Right ventricle myocardium inferior (tissue), 1 donor: ENCODE measurements at places on chromosomes 7 and 10. TPM values are rescaled to one million over a fixed set of nuclear protein-coding genes. Genes with fewer than 3 reads are reported as not detected.

The WASHC2A gene
- total RNA-seq: 41.4 TPM

The MSMB gene
- not detected for total RNA-seq

The AKAP9 gene
- total RNA-seq: 44.1 TPM

The GBX1 gene
- 2.4 TPM for total RNA-seq

The MCM10 gene
- total RNA-seq: 0.62 TPM

The ADAP1 gene
- total RNA-seq: 10.0 TPM

The PIK3CG gene
- total RNA-seq: 2.5 TPM

The SSC4D gene
- total RNA-seq: 1.3 TPM

The ZSCAN21 gene
- 9.4 TPM for total RNA-seq

The ITIH2 gene
- total RNA-seq: not detected

The MACROH2A2 gene
- 14.8 TPM for total RNA-seq
